ENCODE measurements at places on chromosomes 16 and 17.

GRCh38 chr16:51343411-51343810 lies 192.3 kb upstream of the SALL1 start:
- no peak for DNase-seq

GRCh38 chr17:4566785-4567184 lies 6.4 kb upstream of the GGT6 start:
- DNase-seq, result peak; percentile 26

GRCh38 chr16:86565644-86566511 lies 751 bp upstream of the FOXC2 start:
- no peak for DNase-seq

- no peak for DNase-seq
Observed at GRCh38 chr16:28181515-28181914, 30.2 kb downstream of the XPO6 start.

- no peak for DNase-seq
Observed at GRCh38 chr16:4920826-4921225, 16.1 kb downstream of the PPL start.

DNA sequence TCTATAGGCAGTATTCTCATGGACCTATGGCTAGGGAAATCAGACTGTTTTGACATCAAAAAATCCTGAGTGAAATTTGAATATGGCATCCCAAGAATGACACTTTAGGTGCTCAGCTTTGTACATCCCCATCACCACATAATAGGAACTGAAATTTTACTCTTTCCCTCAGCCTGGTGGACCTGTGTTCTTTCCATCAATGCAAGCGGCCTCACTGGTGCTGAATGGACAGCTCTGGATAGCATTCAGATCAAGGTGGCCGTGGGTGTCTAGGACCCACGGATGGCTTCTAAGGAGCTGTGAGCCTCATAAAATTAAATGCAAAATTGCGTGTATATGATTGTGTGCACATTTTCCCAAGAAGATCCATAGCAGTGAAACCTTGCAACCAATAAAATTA lies 152.6 kb downstream of the MAP2K6 start:
- DNase-seq, result no peak

- DNase-seq, result no peak
Observed at GRCh38 chr17:83180996-83181481, 101.6 kb downstream of the METRNL start.

DNA sequence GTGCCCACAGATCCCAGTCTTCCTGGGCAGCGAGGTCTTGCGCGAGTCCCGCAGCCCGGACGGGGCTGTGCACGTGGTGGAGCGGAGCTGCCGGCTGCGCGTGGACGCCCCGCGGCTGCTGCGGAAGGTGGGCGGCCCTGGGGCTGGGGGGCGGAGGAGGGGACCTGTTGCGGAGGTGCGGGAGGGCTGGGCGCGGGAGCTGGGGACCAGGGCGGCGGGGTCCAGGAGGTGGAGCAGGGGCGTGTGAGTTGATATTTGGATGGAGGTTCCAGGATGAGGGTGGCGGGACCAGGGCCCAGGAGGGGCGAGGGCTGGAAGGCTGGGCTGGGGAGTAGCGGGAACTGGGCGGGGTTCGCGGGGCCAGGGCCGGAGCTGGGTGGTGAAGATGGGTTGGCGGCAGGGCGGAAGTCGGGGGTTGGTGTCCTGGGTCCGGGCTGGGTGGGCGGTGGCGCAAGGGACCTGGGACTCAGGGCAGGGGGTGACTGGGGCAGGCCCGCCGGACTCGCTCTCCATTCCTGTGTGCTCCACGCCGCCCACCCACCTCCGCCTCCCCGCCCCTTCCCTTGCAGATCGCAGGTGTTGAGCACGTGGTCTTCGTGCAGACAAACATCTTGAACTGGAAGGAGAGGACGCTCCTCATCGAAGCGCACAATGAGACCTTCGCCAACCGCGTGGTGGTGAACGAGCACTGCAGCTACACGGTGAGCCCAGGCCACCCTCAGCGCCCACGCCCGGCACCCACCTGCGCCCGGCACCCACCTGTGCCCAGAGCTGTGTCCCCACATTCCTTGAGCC lies 29.6 kb downstream of the SEC14L5 start:
- no peak for DNase-seq

DNA sequence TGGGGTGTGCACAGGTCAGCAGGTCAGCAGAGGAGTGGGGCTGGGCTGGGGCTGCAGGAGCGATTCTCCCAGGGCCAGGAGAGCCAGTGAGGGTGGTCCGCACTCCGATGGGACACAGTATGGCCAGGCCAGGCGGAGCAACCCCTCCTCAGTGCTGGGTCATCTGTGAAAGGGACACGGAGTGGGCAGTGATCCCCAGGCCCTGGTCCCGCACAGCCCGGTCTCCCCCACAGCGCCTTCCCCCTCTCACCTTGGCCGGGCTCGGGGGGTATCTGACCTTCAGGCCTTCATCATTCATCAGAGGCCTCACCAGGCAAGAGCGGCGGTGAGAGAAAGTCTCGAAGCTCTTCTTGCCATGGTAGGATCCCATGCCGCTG lies 10.0 kb downstream of the ALDH3A1 start:
- no peak for DNase-seq

DNA sequence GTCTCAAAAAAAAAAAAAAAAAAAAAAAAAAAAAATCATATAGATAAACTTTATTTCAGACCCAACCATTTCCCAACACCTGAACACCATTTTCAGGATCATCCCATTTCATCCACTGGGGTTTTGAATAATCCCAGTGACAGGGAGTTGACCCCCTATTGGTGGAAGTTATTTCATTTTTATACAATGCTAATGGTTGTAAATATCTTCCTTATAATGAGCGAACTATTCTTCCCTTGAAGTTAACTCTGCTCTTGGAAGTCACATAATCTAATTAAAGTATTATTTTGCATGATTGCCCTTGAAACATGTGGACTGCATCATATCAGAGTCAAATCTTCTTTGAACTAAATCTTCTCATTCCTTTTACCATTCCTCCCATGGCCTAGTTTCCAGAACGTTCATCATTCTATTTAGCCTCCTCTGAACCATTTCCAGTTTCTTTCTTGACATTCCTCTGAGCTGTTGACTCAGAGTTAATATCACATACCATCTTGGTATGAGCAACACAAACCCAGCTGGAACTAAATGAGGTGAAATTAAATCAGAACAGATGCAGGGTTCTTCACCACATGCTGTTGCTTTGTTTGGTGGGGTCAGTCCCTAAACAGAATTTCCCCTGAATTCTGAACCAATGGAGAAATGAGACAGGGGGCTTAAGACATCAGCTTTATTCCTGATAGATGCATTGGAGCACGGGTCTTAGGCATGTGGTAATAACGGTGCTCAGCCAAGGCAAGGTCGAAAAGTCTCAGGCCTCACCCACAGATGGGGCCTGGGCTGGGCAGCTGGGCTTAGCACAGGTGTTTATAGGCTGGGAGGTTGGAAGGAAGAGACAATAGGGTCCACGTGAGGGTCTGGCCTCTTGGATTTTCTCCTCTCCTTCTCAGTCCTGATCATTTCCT lies 8.9 kb downstream of the HSD17B2 start:
- no peak for DNase-seq

- no peak for DNase-seq
Observed at GRCh38 chr17:38796451-38797157, 2.8 kb downstream of the PIP4K2B start.

GRCh38 chr16:28140788-28141618 lies 70.8 kb downstream of the XPO6 start:
- DNase-seq, result peak; percentile 29

GRCh38 chr16:56190048-56190676 lies 1.1 kb upstream of the GNAO1 start:
- DNase-seq, result no peak

GRCh38 chr17:79650861-79651260 lies 40.0 kb upstream of the RBFOX3 start:
- no peak for DNase-seq

- no peak for DNase-seq
Observed at GRCh38 chr17:72677714-72678390, 414.6 kb downstream of the SLC39A11 start.

DNA sequence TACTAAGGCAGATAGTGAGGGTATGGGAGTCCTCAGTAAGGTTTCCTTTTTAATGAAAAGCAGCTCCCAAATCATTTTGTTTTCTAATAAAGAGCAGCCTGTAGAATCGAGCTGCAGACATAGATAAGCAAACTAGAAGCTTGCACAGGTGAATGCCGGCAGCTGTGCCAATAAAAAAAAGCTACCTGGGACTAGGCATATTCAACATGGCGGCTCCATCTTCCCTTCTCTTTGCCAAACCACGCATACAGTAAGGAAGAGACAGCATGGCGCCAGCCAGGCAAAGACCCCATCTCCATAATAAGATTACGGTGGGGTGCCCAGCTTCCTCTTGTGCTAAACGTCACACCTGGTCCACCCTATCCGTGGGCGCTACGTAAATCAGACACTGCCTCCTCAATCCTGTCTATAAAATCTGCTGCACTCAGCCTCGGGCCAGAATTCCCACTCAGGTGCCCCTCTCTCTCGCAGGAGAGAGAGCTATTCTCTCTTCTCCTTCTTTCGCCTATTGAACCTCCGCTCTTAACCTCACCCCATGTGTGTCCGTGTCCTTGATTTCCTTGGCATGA lies 92.7 kb upstream of the FA2H start:
- no peak for DNase-seq

- no peak for DNase-seq
Observed at GRCh38 chr17:77132411-77133086, 8.2 kb upstream of the SEC14L1 start.

- no peak for DNase-seq
Observed at GRCh38 chr16:88287219-88287618, 95.5 kb upstream of the ZNF469 start.

GRCh38 chr17:34533806-34534527 lies 45.4 kb upstream of the TMEM132E start:
- no peak for DNase-seq

GRCh38 chr17:68710035-68710780 lies 109.0 kb upstream of the FAM20A start:
- no peak for DNase-seq

DNA sequence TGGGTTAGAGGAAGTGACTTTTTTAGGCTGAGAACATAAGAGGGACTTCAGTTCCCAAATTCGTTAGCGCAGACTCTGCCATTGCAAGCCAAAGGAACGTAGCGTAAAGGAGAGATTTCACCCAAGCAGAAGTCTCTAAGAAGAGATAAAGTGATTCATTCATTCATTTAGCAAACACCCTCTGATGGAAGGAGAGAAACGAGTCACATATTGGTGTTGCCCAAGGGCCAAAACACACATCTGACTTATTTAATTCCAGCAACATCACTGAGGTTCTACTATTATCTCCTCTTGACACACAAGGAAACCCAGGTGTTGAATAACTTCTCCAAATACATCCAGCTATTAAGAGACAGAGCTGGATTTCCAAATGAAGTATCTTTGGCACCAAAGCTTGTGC lies 85.7 kb upstream of the CACNG3 start:
- DNase-seq, result no peak

All from activated T-helper 9 cell treated with anti-CD3 and anti-CD28 coated beads, Interleukin-2, amount 50 U/mL, for 16 hours (primary cell).